ENCODE measurements at places on chromosomes 16 and 17.

GRCh38 chr17:69864462-69864861 is 210.6 kb upstream of the KCNJ16 start:
- no peak for DNase-seq

DNA sequence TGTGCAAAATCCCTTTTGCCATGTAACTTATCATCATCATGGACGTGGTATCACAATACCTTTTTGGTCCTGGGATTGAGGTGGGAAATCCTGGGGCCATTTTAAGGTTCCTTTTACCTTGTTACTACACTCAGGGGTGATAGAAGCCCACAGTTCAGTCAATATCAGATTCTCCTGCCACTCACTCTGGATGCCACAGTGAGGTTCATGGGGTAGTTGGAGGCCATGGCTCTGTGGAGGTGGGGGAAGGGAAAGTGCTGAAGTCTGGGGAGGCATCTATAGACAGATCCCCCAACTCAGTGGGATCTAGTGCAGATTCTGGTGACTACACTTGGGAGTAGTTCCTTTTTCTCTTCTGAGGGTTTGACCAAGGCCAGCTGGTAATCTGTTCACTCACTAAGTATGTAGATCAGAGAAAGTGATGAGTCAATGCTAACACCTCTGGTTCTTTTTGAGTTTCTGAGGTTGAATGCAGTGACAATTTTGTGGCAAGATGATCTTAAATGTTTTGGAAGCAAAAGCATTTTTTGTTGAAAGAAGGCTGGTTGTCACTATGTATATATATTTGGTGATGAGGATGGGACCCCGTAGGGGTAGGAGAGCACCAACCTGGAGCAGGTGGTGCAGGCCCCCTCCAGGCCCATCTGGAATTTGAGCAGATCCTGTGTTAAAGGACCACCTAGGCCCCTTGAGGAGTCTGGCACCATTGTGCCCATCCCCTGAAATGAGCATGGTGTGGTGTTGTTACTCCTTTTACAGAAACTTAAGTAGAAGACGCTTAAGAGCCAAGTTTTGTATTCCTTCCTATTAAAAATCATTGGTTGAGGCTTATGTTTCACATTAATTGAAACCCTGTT is 18.8 kb upstream of the IRF8 start:
- no peak for DNase-seq

DNA sequence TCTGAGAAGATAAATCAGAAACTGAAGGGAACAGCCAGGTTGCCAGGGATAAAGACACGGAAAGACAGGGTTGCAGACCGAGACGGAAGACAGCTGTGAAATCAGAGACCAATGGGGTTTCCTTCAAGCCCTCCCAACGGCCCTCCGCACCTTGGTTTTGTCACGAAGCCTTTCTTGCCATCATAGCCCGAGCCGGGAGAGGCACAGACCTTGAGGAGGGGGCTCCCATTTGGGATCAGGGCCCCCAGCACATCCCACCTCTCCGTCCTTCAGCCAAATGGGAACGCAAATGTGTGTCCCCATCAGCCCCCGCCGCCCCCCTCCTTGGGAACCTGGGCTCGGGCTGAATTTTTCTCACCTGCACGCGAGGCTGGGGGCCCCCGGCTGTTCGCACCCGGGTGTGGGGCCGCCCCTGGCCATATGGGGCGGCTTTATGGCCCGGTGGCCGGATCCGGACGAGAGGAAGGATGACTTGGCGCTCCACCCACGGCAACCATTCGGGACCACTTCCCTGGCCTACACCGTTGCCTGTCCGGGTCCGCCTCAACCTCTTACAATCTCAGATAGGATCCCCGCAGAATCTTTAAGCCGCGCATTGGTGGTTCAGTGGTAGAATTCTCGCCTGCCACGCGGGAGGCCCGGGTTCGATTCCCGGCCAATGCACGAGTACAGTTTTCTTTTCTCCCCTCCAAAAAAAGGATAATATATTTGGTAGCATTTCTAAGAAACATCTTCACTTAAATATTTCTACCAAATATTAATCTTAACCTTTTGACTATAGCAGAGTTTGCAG is 1.4 kb upstream of the HES7 start:
- DNase-seq = peak; percentile 65

- no peak for DNase-seq
These were observed 143.7 kb downstream of the ZNF18 start for GRCh38 chr17:11853321-11854151.

DNA sequence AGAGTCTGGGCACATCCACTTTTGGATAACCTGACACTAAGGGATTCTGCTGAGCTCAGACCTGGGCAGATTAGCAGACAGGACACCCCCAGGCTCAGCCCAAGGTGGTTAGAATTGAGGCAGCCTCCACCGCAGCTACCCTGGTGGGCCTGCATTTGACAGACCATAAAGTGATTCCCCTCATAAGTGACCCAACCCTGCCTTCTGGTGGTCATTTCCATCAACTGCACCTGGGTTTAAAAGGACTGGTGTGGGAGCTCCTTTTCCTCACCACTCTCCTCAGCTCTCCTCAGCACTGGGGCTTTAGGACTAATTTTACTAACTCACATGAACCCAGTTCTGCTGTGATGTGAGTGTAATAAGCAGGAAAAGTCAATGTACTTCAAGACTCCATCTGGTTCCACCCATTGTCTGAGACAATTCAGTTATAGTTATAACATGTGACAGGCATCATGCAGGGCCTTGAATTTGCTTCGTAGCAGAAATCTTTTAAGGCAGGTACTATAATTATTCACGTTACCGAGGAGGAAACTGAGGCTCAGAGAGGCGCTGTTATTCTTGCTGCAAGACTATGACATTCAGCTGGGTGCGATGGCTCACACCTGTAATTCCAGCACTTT is 42.5 kb downstream of the MYH3 start:
- peak; percentile 33 for DNase-seq
